ENCODE measurements at places on chromosomes 1 and 21.

DNA sequence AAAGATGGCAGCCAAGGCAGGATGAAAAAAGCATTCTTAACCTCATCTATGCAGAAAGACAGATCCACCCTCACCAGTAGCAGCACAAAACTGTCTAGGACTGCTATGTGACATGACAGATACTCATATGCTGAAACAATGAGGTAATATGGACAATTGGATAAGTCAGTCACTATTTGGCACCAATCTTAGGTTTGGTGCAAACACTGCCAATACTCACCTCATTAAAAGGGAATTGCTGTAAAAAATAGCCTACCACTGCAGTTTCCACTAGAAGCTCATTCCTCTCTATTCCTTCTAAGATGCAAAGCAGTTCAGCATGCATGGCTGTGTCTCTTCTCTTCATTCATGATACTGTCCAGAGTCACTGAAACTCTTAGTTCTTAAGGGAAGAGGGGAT, 91.7 kb downstream of the TBX15 start:
- DNase-seq, result no peak
- H3K27me3 ChIP-seq, result no peaks in the 10 kb centered on the region
- no peak overlapping the region for H3K4me3 ChIP-seq
- H3K27ac ChIP-seq, result no peak overlapping the region

GRCh38 chr1:27397749-27398148, 5.3 kb downstream of the GPR3 start:
- peaks cover 6% of the 10 kb centered on the region for H3K36me3 ChIP-seq
- no peak overlapping the region for H3K4me3 ChIP-seq
- no peak overlapping the region for H3K27ac ChIP-seq
- H3K27me3 ChIP-seq, result no peaks in the 10 kb centered on the region

DNA sequence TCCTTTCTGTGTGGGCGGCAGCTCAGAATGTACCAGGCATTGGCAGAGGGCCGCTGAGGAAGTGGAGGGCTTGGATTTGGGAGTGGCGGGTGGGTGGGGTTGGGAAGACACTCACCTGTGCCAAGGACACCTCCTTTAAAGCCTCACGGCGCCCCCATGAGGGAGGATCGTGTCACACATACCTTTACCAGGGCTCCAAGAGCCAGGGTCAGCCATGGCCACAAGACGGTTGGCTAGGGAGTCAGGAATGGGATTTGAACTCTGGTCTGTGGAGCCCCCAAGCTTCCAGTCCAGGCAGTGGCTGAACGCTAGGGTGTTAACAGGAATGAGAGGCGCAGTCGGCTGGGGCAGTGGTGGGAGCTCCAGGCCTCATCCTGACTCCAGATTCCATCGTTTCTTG, 4.6 kb downstream of the NBL1 start:
- no peak overlapping the region for H3K27ac ChIP-seq
- DNase-seq, result no peak

- no peaks in the 10 kb centered on the region for H3K4me1 ChIP-seq
- no peak overlapping the region for H3K4me3 ChIP-seq
- no peaks in the 10 kb centered on the region for H3K36me3 ChIP-seq
- peaks cover 88% of the 10 kb centered on the region for H3K27me3 ChIP-seq
Measured at GRCh38 chr21:41622201-41622600, 114.2 kb upstream of the TMPRSS2 start.

DNA sequence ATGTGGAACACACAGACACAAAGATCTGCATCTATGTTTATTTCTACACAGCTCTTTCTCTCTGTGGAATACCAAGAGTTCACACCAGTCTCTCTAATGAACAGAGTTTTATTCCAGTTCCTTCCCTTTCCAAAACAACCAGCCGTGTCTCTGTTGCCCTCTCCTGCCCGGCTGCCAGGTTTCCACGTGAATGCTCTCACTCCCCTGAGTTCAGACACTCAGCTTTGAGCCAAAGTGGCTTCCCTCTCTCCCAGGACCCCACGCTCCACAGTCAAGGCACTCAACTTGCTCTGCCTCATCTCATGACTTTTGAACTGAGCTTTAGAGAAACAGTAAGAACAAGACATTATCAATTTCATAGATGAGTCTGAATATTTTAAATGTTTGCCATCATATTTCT, 488.9 kb downstream of the SMYD3 start:
- H3K4me3 ChIP-seq, result no peak overlapping the region
- DNase-seq, result no peak
- H3K27ac ChIP-seq, result no peak overlapping the region

GRCh38 chr1:244325056-244325758, 126.5 kb downstream of the ADSS2 start:
- H3K4me1 ChIP-seq, result peaks cover 49% of the 10 kb centered on the region
- H3K27ac ChIP-seq, result peak overlapping the region; percentile 94
- peaks cover 2% of the 10 kb centered on the region for H3K36me3 ChIP-seq

DNA sequence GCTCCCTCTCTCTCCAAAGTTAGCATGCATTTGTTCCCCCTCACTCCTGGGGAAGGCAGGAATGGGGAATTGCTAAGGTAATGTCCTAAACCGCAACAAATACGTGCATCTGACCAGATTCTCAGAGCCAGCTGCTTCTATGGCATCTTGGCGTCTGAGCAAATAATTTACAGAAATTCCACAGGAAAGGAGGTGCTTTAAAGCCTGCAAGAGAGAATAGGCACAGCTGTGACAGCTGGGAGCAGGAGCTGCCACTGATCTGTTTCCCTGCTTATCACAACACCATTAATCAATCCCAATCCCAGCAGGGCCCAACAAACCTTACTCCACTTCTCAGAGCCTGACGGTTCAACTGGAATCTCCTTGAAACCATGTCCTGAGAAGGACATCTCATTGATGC, 83.5 kb upstream of the ZNF281 start:
- H3K4me3 ChIP-seq, result no peak overlapping the region
- no peaks in the 10 kb centered on the region for H3K36me3 ChIP-seq
- H3K27ac ChIP-seq, result no peak overlapping the region
- peaks cover 5% of the 10 kb centered on the region for H3K4me1 ChIP-seq
- DNase-seq, result no peak

DNA sequence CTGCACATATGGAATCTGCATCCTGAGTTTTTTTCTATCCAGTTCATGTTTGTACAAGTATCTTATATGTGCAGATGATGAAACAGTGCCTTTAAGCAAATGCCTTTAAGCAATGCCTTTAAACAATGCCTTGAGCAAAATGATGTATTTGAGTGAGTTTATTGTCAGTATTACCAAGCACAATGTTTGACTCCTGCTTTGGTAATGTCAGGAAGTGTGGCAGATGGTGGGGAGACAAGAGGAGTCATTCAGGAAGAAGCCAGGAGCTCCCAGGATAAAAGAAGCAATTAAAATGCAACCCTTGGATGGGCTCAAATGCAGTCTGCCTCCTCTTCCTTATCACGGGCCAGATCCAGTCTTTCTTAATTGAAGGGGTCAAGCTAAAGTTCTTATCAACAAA, 108.7 kb upstream of the KCNJ15 start:
- DNase-seq, result no peak
- H3K4me3 ChIP-seq, result no peak overlapping the region
- no peaks in the 10 kb centered on the region for H3K36me3 ChIP-seq

DNA sequence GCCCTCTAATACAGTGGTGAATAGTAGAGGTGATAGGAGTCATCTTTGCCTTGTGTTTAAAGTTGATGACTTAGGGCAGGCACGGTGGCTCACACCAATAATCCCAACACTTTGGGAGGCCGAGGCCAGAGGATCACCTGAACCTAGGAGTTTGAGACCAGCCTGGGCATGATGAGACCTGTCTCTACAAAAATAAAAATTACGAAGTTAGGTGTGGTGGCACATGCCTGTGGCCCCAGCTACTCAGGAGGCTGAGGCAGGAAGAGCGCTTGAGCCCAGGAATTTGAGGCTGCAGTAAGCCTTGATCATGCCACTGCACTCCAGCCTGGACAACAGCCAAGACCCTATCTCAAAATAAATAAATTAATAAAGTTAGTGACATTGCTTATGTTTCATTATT, 26.6 kb downstream of the CAPZA1 start:
- peaks cover 40% of the 10 kb centered on the region for H3K4me1 ChIP-seq
- no peak for DNase-seq
- H3K4me3 ChIP-seq, result no peak overlapping the region
- H3K36me3 ChIP-seq, result peaks cover 46% of the 10 kb centered on the region

GRCh38 chr21:15742052-15742670, 12.4 kb downstream of the USP25 start:
- H3K27me3 ChIP-seq, result no peaks in the 10 kb centered on the region
- DNase-seq, result no peak
- H3K36me3 ChIP-seq, result peaks cover 11% of the 10 kb centered on the region
- no peak overlapping the region for H3K27ac ChIP-seq

- H3K27ac ChIP-seq, result no peak overlapping the region
- no peak overlapping the region for H3K4me3 ChIP-seq
- DNase-seq, result no peak
- H3K36me3 ChIP-seq, result peaks cover 3% of the 10 kb centered on the region
Measured at GRCh38 chr1:22404486-22404885, 47.2 kb upstream of the ZBTB40 start.

DNA sequence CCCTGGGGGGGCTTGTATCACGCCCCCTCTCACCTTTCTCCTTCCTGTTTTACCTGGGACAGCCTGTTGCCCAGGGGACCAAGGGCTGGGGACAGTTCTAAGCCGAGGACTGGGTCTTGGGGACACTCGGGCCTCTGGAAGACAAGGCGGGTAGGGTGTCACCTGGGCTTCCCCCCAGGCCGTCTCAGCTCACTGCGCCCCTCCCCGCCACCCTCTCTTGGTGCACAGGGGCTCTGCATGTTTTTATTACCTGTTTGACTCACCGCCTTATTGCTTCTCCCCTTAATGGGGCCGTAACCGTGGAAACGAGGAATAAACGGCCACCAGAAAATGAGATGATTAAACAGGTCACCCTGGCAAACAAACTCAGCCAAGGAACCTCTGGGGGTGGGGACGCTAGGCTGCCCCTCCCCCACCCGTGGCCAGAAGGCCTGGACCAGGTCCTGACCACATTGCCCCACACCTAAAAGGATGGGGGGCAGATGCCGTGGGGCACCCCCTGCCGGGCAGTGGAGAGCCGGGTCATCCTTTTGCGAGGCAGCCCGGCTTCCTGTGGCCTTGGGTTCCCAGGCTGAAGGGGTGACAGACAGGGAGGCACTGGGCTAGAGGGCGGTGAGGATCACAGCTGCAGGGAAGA, 109.9 kb downstream of the CASZ1 start:
- H3K36me3 ChIP-seq, result peaks cover 12% of the 10 kb centered on the region
- peak overlapping the region; percentile 78 for H3K27ac ChIP-seq
- H3K4me1 ChIP-seq, result peaks cover 52% of the 10 kb centered on the region
- no peak overlapping the region for H3K4me3 ChIP-seq
- no peaks in the 10 kb centered on the region for H3K27me3 ChIP-seq
- DNase-seq, result no peak

GRCh38 chr1:245094954-245095353, 59.8 kb upstream of the KIF26B start:
- H3K36me3 ChIP-seq, result no peaks in the 10 kb centered on the region
- H3K27me3 ChIP-seq, result no peaks in the 10 kb centered on the region
- no peak overlapping the region for H3K27ac ChIP-seq
- H3K4me3 ChIP-seq, result no peak overlapping the region

GRCh38 chr1:240151136-240151735, 59.6 kb downstream of the FMN2 start:
- no peak overlapping the region for H3K4me3 ChIP-seq
- no peaks in the 10 kb centered on the region for H3K36me3 ChIP-seq
- no peak for DNase-seq
- H3K27ac ChIP-seq, result no peak overlapping the region
- H3K4me1 ChIP-seq, result no peaks in the 10 kb centered on the region

- no peak overlapping the region for H3K4me3 ChIP-seq
- H3K4me1 ChIP-seq, result no peaks in the 10 kb centered on the region
- H3K36me3 ChIP-seq, result no peaks in the 10 kb centered on the region
- no peaks in the 10 kb centered on the region for H3K27me3 ChIP-seq
- H3K27ac ChIP-seq, result no peak overlapping the region
- DNase-seq, result no peak
Measured at GRCh38 chr21:45990049-45990711, 8.6 kb downstream of the COL6A1 start.

DNA sequence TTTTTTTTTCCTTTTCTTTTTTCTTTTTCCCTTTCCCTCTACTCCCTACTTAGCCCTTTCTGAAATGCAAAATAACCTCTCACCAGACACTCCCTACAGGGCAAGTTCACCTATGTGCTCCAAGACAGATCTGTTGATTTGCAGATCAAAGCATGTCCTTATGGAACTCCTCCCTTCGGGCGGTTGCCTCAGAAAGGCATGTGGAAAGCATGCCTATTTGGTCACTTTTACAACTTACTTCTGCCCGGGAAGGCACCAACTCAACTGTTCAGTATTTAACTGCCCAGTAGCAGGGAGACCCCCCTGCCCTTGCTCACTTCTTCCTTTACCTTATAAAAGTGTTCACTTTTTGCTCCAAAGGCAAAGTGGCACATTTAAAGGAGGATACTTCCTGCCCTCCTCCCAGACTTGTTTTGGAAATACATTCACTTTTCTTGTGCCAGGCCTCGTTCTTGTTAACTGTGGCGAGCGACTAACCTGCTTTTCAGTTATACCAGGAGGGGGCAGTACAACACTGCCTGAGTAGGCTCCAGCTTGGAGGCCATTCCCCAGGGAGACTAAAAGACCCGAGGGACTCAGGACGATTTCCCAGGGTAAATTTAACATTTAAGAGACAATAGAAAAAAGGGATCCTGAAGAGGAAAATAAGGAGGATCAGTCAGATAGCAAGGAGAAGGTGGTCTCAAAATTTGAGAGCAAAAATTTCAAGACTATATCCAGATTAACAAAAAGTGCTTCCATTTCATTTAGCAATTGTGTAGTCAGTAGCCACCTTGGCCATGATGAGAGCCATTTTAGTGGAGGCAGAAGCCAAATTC, 12.3 kb upstream of the SLAMF7 start:
- peak; percentile 58 for DNase-seq
- no peaks in the 10 kb centered on the region for H3K27me3 ChIP-seq
- no peak overlapping the region for H3K4me3 ChIP-seq
- no peak overlapping the region for H3K27ac ChIP-seq
- H3K36me3 ChIP-seq, result no peaks in the 10 kb centered on the region
- H3K4me1 ChIP-seq, result peaks cover 20% of the 10 kb centered on the region

DNA sequence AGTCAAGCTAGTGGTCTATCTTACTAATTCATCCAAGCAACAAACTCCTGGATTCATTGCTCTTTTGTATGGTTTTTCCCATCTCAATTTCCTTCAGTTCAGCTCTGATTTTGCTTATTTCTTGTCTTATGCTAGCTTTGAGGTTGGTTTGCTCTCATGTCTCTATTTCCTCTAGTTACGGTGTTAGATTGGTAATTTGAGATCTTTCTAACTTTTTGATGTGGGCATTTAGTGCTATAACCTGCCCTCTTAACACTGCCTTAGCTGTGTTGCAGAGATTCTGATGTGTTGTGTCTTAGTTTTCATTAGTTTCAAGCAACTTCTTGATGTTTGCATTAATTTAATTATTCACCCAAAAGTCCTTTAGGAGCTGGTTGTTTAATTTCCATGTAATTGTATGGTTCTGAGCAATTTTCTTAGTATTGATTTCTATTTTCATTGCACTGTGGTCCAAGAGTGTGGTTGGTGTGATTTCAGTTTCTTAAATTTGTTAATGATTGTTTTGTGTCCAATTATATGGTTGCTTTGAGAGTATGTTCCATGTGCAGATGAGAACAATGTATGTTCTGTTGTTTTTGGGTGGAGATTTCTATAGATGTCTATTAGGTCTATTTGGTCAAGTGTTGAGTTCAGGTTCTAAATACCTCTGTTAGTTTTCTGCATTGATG, 154.6 kb downstream of the PLPPR5 start:
- H3K4me3 ChIP-seq, result peak overlapping the region; percentile 31
- H3K36me3 ChIP-seq, result no peaks in the 10 kb centered on the region
- no peaks in the 10 kb centered on the region for H3K27me3 ChIP-seq
- peaks cover 21% of the 10 kb centered on the region for H3K4me1 ChIP-seq
- no peak for DNase-seq

Data from central memory CD8-positive, alpha-beta T cell (primary cell).